Tongue (tissue), 3 donors: ENCODE measurements at places on chromosomes 12 and 14. TPM values are rescaled to one million over a fixed set of nuclear protein-coding genes. Genes with fewer than 3 reads are reported as not detected.
A peak's percentile ranks its signal among the peaks of the same experiment; 100 is the strongest.

The PMEL gene
- 2.1 TPM for total RNA-seq

The C12orf60 gene
- total RNA-seq, result 1.3 TPM

- DNase-seq, result no peak
Measured at GRCh38 chr12:93594766-93595311, 22.4 kb downstream of the SOCS2 start.

DNA sequence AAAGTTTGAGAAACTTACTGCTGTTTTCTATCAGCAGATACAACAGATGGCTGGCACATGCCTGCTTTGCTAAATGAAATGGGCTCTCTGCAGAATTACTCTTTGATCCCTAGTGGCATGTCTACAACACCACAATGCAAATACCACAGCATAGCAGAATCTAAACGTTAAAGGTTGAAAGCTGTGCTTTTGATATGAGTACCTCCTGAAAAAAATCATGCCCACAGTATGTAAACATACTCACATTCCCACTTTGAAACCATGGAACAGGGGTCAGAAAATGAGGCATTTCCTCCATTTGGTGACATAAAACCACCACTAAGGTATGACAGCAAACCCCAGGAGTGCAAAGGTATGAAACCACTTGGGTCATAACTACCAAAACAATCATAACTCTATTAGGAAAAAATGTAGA lies 7.5 kb downstream of the WIF1 start:
- no peak for DNase-seq

- no peak for DNase-seq
Measured at GRCh38 chr14:90678420-90678819, 137.8 kb downstream of the TTC7B start.

DNA sequence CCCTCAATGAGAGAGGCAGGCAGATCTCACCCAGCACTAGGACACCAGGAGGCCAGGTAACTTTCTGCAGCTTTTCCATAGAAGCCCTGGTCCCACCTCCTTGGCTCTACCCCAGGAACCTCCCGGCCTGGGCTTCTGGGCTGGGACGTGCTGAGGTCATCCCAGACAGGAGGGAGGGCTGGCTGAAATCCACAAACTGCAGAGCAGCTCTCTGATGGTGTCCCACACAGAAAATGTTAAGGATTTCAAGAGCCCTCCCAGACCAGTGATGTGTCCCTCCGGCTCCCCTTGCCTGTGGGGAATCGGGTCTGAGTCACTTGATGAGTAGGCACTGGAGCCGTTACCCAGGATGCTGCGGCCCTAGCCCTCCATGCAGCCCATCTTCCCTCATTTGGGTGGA lies 124.1 kb downstream of the ESRRB start:
- DNase-seq, result peak; percentile 35
